ENCODE measurements at places on chromosomes 7 and 10.

DNA sequence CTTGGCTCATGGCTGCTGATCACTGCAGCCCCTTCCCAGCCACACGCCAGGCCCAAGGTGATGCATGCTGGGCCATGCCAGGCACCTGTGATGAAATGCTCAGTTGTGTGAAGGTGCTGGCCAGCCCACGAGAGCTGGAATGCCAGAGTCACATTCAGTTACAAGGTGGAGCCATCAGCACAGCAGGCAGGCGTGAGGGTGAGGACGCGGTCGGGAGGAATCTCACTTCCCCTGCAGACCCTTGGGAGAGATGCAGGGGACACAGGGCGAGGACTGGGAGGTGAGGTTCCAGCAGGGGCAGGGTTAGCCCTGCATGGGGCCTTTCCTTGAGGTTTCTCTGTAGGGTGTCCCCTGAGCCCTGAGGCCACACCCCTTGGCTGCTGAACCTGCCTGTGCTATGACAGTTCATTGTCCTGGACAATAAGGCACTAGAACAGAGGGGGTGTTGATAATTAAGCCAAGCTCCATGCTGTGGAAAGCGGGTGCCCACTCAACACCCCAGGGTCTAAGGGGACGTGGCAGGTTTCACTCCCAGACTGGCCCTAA lies 82.4 kb downstream of the ADARB2 start:
- no peak for DNase-seq

DNA sequence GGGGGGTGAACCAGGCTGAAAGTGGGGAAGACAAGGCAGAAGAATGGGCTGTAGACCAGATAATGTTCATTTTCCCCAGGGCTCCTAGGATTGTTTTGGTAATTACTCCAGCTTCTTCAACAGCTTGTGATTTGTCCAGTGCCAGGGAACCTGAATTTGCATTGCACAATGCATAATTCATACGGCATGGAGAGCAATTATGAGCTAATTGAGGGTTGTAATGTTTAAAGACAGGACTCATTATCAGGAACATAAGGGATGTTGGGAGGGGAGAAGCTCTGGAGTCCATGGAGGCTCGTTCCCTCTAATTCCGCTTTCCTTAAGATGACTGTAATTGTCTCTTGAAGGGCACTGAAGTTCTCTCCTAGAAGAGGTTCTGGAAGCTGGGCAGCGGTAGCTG lies 405.0 kb upstream of the ZMIZ1 start:
- DNase-seq, result no peak

DNA sequence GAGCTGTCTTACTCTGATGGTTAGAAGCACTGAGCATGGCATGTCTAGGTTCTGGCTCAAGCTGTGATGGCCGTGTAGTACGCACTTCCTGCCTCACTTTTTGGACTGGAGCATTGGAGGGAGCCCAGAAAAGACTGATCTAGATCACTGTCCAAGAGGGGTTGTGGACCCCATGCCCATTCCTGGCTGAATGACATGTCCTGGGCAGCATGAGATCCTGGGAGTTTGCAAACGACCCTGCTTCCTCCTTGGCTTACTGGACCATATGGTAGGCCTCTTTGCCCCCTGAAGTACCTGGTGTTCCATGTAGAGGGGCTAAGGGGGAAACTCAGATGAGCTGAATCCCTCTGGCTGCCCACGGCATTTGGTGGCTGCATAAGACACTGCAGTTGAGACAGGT lies 36.7 kb downstream of the ARHGAP22 start:
- no peak for DNase-seq

DNA sequence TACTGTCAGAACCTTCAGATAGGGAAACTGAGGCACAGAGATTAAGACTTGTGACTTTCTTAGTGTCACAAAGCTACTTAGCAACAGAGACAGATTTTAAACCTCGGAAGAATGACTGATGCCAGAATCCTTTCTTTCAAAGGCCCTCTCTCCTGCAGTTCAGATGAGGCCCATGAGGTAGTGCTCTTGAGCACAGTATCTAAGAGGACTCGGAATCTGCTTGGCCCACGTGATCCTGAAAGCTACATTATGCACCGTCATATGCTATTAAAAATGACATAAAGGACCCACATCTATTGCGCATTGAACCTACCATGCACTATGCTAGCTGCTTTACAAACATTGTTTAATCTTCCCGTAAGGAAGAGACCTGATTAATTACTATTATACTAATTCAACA lies 355.9 kb downstream of the SFMBT2 start:
- DNase-seq, result no peak

- DNase-seq, result no peak
Measured at GRCh38 chr10:98655492-98655891, 208.8 kb upstream of the HPS1 start.

DNA sequence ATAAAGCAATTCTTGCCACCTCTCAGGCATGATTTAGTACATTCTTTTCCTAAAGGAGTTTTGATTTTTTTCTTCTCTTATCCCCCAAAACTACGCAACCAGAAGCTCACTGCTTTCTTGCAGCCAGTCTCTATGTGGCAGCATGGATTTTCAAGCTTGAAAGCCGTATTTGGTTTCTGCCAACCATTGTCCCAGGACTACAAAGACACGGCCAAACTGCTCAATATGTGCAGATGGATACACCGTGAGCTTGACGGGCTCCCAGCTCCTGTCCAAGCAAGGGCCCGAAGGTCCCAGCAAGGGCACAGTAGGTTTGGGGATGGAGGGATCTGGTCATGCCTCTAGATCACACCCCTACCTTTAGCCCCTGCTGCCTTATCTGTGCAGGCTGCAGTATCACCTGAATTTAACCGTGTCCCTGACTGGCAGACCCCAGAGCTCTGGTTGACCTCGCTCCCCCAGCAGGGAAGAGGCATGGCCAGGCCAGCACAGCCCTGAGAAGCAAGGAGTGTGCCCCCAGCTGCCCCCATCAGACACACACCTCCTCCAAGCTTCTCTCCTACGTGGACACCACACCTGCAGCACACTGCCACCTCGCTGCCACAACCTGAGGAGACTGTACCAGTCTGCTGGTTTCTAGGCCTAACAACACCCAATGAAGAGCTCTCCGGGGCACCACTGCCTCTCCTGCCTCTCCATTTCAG lies 86.8 kb downstream of the COBL start:
- DNase-seq, result no peak

DNA sequence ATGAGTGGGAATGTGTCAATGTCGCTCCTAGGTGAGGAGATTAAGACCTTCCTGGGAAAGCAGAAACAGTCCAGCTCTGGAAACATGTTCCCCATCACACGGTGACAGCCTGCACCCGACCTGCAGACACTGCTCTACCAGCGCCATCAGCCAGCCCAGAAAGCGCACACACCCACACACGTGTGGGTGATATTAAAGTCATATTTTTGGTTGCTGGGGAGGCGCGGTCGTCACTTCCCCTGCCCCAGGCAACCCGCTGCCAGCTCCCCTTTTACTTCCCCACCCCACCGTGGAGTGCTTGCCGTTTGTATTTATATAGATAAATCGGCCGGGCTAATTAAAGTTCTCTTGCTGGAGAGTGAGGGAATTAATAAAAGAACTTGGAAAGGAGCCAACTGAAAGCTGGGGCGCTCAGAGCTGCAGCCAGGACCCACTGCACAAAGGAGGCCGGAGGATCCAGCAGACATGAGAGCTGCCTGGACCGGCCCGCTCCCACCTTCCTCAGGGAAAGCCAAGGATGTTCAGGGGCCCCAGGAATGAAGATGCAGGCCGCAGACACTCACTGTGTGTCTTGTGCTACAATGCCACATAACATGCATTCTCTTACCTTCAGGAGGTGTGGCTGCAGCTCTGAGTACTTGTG lies 145.2 kb upstream of the UNC5B start:
- no peak for DNase-seq

DNA sequence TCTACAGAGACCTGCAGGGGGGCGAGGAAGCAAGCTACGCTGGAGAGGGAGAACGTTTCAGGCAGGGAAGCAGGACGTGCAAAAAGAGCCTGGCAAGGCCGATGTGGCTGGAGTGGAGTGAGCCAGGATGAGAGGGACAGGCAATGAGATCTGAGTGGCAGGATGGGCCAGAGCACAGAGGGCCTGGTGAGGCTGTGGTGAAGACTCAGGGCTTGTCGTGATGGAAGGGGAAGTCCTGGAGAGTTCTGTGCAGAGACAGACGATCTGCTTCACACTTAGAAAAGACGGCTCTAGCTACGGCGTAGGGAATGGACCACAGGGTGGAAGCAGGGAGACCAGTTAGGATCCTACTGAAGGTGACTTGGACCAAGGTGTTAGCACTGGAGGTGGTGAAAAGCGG lies 87.0 kb downstream of the SH3PXD2A start:
- no peak for DNase-seq

- DNase-seq, result no peak
Measured at GRCh38 chr10:37728830-37729229, 128.6 kb downstream of the ZNF248 start.

DNA sequence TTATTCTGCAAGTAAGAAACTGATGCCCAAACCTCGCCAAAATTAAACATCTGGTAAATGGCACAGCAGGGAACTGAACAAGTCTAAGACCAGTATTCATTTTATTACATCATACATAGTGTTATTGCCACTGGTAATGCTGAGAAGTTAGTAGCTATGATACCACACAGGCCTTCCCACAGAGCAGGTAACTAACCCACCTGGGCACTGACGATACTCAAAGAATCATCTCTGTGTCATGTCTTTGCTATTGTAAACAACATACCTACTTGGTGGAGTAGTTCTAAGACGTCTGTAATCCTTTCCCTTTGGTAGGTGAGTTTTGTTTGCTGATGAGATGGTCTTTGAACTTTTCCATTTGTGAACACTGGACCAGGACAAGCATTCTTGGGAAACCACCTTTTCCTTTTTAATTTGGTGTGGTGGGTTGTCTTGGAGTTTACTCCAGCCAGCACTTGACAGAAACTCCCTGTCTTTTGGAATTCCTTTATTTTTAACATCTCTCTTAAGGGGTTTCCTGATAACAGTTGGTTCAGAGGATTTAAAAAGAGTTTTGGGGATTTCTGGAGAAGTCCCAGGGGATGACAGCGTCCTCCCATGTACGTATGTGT lies 40.9 kb downstream of the PDSS1 start:
- DNase-seq, result no peak

DNA sequence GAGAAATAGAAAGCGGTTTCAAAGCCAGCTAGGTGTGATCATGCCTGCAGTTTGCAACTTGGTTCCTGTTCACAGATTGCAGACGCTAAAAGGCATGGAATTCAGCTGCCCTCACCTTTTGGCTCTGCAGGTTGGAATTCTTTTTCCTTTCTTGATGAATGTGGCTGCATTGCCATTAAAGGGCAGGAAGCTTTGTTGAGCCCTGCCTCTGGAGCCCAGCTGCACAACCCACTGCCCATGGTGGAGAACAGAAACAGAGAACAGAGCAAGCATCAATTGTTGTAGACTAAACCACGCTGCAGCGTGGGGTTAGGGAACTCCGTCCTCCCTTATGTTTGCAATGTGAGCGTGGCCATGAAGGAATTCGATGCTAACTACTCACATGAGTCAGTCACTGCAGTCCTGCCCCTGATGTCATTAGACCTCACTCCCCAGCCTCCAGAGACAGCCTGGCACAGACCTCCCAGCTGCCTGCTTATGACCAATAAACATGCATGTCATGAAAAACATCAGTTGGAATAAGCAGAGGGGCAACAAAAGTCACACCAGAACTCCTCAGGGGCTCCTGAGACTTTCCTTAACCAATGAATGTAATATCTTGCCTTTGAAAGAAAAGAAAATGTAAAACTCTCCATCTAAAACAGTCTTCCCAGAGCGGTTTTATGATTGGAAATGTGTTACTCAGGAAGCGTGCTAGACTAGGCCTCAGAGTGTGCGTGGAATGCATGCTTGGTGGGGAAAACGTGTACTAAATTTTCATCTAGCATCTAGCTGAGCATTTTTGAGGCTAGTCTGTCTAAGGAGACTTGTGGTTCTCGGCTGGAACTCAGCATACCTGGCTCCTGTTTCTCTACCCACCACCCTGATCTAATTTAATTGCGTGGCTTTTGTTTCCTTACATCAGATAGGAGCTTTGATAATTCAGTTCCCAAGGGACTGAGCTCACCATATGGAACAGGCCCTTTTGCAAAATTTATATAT lies 232.2 kb downstream of the KIAA1217 start:
- DNase-seq, result no peak

DNA sequence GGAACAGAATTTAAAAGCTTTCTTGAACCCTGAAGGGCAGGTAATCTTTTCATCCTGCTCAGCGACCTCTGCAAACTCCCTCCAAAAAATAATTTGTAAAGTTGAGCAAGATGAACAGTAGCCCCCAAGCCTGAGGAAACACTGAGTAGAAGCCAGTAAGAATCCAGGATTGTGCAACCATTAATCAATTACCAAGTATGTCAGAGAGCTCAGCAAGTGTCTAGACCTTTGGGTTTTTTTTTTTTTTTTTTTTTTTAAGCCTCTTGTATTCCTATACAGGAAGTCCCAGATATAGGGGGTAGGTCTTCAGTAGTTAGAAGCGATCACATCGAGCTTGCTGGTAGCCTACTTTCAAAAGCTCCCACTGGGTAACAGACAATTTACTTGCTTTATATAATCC lies 155.2 kb downstream of the DGKI start:
- DNase-seq, result no peak

DNA sequence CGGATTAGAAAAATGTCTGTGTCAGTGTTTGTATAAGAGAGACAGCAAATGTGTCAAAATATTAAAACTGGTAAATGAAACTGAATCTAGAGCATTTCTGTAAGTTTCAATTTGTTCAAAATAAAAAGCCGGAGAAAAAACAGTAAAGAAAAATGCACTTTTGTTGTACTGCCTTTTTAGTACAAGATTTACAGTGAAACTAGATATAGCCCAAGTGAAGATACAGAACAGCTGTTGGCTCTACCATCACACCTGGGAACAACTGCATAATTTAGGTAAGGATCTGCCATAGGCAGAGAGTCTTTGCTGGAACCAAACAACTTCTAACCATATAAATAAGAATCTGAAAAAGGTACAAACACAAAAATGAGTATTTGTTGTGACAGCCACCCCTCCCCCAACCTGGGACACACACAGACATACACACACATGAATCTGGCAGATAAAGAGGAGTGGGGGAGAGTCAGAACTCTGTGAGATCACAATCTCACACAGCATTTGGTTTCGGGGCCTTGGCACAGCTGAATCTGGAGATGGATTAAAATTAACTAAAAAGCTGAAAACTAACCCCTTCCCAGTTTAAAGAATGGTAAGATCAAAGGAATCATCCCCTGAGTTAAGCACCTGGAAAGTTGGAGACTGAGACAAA lies 54.8 kb downstream of the DPY19L1 start:
- DNase-seq, result no peak

- no peak for DNase-seq
Measured at GRCh38 chr10:63619426-63619825, 98.2 kb downstream of the REEP3 start.

GRCh38 chr7:1055491-1055955 lies 11.2 kb downstream of the GPR146 start:
- no peak for DNase-seq

- no peak for DNase-seq
Measured at GRCh38 chr10:105206616-105207015, 565.5 kb downstream of the SORCS3 start.

DNA sequence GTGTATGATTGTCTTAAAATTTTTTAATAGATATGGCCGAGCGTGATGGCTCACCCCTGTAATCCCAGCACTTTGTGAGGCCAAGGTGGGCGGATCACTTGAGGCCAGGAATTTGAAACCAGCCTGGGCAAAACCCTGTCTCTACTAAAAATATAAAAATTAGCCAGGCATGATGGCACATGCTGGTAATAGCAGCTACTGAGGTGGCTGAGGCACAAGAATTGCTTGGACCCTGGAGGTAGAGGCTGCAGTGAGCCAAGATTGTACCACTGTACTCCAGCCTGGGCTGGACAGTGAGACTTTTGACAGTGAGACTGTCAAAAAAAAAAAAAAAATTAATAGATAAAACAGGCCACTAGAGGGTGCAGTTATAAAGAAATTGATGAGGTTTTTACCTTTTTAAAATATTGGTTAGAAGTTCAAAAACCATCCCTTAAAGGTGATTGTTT lies 20.5 kb downstream of the NOM1 start:
- DNase-seq, result no peak
